ENCODE measurements at places on chromosomes 7 and 10. TPM values are rescaled to one million over a fixed set of nuclear protein-coding genes. Genes with fewer than 3 reads are reported as not detected.

CDCA7L gene
- total RNA-seq, result 114 TPM

MKX gene
- not detected for total RNA-seq

TDRD1 gene
- not detected for total RNA-seq

CHN2 gene
- under 0.01 TPM for total RNA-seq

UPK3BL1 gene
- 1.9 TPM for total RNA-seq

DDIT4 gene
- total RNA-seq, result 176 TPM

CH25H gene
- total RNA-seq, result not detected

C10orf62 gene
- total RNA-seq, result not detected

ANKRD2 gene
- 2.1 TPM for total RNA-seq

GDF10 gene
- total RNA-seq, result under 0.01 TPM

HMX2 gene
- total RNA-seq, result not detected

ARID5B gene
- 1.3 TPM for total RNA-seq

DAGLB gene
- total RNA-seq, result 21.1 TPM

EGR2 gene
- total RNA-seq, result not detected

CPA1 gene
- total RNA-seq, result not detected

ZDHHC4 gene
- total RNA-seq, result 33.0 TPM

NANOS1 gene
- 0.61 TPM for total RNA-seq

CUZD1 gene
- 0.91 TPM for total RNA-seq
